ENCODE measurements at places on chromosomes 2 and 18. TPM values are rescaled to one million over a fixed set of nuclear protein-coding genes. Genes with fewer than 3 reads are reported as not detected.

- no peak for DNase-seq
- no peaks in the 10 kb centered on the region for H3K4me1 ChIP-seq
- H3K36me3 ChIP-seq, result no peaks in the 10 kb centered on the region
- H3K27me3 ChIP-seq, result no peaks in the 10 kb centered on the region
These were observed 5.6 kb upstream of the HDAC4 start for GRCh38 chr2:239406316-239406995.

GRCh38 chr18:49610022-49610445 lies 48.2 kb downstream of the LIPG start:
- H3K27me3 ChIP-seq, result no peaks in the 10 kb centered on the region
- DNase-seq, result no peak
- H3K4me3 ChIP-seq, result no peak overlapping the region
- H3K4me1 ChIP-seq, result no peaks in the 10 kb centered on the region
- H3K27ac ChIP-seq, result no peak overlapping the region

- no peaks in the 10 kb centered on the region for H3K27me3 ChIP-seq
- DNase-seq, result no peak
- no peak overlapping the region for H3K27ac ChIP-seq
These were observed 124.5 kb downstream of the CTIF start for GRCh38 chr18:48663096-48663930.

Gene SNTG2
- total RNA-seq, result 7.0 TPM

Gene ZBTB7C
- total RNA-seq, result 18.2 TPM

Gene BOLL
- not detected for total RNA-seq

Gene DCC
- 0.78 TPM for total RNA-seq

Gene SERPINB2
- 2.0 TPM for total RNA-seq

Data from aorta (tissue), 5 donors.